ENCODE measurements at places on chromosomes 4 and X.

DNA sequence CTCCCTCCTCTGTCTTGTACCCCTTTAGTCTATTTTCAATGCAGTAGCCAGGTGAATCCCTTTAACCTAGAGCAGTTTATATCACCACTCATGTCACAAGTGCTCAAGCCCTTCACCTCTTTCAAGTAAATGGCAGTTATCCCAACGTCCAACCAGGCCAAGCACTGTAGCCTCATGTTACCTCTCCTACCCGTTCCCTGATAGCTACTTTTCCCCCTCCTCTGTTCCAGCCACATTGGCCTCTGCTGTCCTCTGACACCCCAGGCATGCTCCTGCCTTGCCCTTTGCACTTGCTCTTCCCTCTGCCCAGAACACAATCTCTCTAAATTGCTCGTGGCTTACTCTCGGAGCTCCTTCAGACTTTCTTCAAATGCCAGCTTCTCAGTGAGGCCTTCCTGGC, 15.2 kb downstream of the GUCY1B1 start:
- DNase-seq: no peak

DNA sequence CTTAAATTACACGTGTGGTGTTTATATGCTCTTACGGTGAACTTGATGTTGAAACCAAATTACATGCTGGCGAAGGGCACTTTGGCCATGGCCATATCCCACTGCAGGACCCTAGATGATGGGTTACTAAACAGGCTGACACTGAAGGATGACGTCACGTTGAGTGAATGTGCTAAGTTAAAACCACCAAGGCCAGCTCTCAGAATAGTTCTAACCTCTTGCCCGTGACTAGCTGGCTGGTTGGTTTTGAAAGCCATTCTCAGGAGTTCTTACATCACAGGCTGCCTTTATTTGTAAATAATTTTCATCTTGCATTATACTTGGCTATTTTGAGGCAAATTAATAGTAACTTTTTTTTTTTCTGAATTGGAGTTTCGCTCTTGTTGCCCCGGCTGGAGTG, 41.3 kb upstream of the PHEX start:
- peak; percentile 15 for DNase-seq

- no peak for DNase-seq
Measured at GRCh38 chrX:41822892-41823291, 98.9 kb downstream of the GPR82 start.

- DNase-seq: peak; percentile 50
Measured at GRCh38 chr4:184408021-184408683, 66.2 kb downstream of the IRF2 start.

- no peak for DNase-seq
Measured at GRCh38 chr4:123600987-123601904, 204.7 kb downstream of the SPRY1 start.

DNA sequence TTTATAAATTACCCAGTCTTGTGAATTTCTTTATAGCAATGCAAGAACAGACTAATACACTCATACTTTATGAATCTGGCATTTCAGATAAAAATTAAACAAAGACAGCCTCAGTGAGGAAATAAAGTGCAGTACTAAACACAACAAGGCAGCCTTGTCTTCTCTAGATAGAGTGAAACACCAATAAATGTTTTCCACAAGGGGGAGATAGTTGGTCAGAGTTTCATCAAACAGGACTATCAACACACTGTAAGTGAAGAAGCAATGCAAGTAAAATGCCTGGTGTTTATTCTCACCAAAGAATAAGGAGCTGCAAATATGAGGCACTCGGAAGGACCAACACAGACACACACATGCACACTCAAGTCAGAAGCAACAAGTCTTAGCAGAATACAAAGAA, 62.8 kb downstream of the FAM9B start:
- DNase-seq: peak; percentile 62

DNA sequence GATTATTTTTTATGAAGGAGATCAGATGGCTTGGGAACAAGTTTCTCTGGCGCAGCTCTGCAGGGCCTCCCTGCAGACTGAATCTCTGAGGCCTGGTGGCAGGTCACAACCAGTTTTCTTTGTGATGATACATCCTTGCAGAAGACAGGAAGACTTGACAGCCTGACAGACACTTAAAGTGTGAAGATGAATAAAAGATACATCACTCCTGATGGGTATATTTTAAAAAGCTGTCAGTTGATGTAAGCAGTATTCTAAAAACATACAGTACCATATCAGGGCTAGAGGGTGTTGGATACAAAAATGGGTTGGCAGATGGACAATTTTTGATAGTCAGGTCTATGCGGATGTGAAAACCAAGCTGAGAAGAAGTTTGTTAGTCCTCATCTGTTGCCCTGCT, 239.5 kb downstream of the LHFPL1 start:
- no peak for DNase-seq

- peak; percentile 65 for DNase-seq
Measured at GRCh38 chr4:77040270-77040669, 35.5 kb downstream of the CCNI start.

DNA sequence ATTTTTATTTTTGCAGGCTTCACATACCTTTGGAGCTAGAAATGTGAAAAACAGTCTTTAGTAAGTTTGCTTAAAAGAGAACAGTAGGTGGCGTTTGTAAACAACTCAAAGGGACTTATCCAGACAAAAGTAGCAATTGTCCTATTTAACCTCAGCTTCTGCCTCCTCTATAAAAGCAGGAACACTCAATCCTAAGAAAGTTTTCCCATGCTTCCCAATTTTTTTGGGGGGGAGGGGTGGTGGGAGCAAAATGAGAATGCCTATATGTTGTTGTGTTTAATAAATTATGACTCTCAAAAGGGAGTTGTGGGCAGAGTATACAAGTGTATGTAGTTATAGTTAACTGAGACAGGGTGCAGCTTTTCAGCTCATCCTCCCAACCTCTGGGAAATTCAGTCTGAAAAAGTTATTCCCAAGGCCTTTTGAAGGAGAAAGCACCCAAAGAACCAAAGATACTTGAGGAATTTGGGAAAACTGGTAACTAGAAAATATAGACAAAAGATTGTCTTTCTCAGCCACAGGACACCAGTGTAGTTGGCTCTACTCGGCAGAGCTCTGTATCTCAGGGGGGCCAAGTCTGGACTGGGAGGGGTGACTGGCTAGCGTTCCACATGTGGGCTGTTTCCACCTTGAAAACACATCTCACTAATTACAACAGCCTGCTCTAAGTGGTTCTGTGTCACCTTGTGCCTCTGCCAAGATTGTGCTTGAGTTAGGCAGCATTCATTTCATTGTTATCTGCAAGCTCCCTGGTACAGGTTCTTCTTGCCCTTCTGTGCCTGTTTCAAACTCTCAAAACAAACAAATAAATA, 2.8 kb downstream of the SFRP2 start:
- DNase-seq: peak; percentile 55
